ENCODE measurements at places on chromosomes 16 and 17.

DNA sequence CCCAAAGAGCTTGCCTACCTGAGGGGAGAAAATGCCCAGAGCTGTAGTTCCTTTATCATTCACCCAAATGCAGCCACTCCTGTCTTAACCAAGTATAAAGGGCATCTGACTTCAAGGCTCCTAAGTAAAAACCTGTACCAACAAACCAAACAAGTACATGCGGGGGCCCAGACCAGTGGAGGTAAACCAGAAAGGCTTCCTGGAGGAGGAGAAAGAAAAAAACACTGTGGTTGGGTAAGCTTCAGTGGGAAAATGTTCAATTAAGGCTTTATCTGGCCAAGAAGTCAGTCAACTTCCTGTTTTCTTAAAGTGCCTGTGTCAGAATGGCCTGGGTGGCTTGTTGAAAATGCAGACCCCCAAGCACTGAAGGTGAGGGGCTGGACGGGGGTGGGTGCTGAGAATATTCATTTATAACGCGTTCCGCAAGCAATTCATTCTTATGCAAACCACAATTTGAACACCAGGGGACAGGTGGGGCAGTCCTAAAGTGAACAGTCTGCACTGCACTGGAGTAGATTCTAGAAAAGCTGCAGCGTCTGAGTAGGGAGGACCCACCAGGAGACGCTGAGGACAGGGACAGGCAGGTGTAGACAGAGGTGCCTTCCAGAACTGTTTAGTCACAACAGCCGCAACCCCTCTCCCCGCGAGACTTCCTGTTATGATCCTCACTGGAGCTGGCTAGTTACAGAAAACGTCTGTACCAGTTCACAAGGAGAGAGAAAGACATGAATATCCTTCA, 467.1 kb downstream of the SOX9 start:
- DNase-seq, result no peak

GRCh38 chr16:78562650-78563049, 463.2 kb downstream of the WWOX start:
- no peak for DNase-seq

DNA sequence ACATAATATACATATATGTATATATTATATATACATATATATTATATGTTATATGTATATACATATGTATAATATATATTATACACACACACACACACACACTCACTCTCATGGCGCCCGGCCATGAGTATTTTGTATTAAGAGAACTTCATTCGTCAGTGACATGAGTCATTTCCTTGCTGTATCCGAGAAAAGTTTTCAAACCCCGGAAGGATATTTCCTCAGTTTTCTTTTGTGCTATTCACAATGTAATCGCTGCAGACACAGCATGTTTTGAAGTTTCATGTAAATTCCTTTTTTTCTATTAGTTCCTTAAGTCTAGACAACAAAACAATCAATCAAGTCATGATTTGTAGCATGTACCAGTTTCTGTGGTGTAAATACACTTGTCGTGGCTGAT, 33.3 kb downstream of the OR1D5 start:
- no peak for DNase-seq

DNA sequence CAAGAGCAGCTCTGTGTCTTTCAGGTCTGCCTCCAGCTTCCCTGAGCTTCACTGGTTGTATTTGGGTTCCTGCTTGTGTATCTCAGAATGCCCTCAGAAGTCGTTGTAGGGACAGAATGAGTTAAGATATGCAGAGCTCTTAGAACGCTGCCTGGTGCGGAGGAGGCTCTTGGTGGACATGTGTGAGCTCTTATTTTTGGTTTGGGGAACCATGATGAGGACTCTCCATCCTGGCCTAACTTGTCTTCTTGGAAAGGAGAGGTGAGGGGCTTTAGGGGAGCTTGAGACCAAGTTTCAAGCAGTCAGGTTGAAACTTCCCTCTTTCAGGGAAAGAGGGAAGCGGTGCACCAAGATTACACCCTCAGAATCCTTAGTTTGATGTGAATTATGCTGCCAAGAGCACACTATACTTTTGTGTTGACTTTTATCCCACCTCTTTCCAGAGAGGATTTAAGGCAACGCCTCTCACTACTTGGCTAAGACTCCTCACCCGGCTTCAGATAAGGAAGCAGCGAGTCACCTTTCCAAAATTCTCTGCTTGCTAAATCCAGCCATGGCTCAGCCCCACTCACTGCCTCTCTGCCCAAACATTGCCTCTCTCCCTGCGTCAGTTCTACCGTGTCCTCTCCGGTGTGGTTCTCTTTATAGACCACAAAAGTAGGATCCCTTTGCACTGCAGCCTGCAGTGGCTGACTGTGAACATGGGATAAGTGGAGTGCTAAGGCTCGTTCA, 12.7 kb downstream of the CDK5RAP3 start:
- DNase-seq, result no peak

GRCh38 chr16:58409316-58409973, 17.2 kb downstream of the GINS3 start:
- DNase-seq, result peak; percentile 17

Data from pons (tissue), 1 donor.